ENCODE measurements at places on chromosomes 12 and 14.

DNA sequence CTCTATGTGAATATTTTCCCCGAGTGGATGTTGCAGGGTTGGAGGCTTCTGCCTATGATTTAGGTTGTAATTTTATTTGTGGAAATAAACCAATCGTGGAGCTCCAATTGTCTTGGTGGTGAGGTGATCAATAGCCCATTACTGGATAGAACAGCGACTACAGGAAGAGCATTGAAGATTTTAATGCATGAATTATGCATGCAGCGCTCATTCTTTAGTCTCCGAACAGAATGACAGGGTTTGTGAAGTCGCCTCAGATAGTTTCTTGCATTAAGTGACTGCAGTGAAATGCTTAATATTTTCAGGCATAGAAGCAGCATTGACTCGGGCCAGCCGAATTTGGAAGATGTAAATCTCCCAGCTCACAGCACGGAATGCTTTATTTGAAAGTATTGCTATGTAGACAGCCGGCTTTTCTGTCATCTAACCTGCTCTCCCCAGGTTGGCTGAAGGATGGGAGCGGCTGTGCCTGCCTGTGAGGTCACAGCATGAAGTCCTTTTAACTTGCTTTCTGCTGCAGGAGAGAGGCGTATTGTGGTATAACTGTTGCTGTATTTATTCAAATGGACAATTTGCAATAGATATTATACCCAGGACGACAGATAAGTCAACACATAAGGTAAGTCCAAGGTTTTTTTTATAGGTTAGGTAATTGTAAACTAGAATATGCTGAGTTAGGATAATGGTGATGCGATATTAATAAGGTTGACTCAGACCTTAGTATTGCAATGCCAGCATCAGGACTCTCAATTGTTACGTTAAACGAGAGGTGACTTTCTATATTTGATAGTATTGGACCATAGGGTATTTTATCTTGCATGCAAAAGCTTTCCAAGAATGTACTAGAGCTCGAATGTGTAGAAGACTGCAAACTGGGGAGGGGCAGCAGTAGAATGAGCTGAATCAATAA is 135.7 kb downstream of the CNTN1 start:
- DNase-seq, result no peak

GRCh38 chr12:64299628-64300027 is 77.5 kb upstream of the KICS2 start:
- DNase-seq, result no peak

- DNase-seq, result no peak
Measured at GRCh38 chr12:51832354-51833107, 16.0 kb downstream of the FIGNL2 start.

GRCh38 chr12:479161-479560 is 19.4 kb downstream of the B4GALNT3 start:
- no peak for DNase-seq

DNA sequence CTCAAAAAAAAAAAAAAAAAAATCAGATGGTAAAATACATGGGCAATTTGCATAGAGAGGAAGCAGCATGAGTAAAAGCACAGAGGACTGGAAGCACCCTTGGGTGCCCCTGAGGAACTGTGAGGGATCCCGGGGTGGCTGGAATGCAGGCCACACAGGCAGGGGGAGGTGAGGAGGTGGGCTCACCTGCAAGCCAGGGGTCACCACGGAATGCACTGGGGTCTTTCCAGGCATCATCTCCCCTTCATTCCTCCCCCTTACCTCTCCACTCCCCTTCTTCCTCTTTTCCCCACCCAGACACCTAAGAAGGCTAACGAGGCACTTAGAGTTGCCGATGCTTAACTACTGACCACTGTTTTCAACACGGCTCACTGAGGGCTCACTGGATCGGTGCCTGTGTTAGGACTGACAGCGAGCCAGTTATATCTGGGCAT is 14.4 kb upstream of the HIP1R start:
- no peak for DNase-seq
